AG04449 (cell line): ENCODE measurements at places on chromosomes 12 and 14.
A peak's percentile ranks its signal among the peaks of the same experiment; 100 is the strongest.

DNA sequence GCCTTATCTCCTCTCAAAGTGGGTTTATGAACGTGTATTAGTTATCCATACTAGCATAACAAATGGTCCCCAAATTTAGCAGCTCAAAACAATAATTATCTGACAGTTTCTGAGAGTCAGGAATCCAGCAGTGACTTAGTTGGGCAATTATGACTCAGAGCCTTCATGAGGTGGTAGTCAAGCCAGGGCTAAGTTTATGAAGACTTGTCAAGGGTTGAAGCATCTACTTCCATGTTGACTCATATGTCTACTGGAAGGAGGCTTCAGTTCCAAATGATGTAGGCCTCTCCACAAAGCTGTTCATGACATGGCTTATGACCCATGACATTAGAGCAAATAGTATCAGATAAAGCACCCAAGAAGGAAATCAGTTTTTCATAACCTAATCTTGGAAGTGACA is 73.2 kb downstream of the IPO8 start:
- DNase-seq: peak; percentile 10

- no peak for DNase-seq
Measured at GRCh38 chr12:120190985-120191480, 3.5 kb downstream of the GCN1 start.

- DNase-seq: no peak
Measured at GRCh38 chr12:109485201-109485600, 7.8 kb downstream of the UBE3B start.

DNA sequence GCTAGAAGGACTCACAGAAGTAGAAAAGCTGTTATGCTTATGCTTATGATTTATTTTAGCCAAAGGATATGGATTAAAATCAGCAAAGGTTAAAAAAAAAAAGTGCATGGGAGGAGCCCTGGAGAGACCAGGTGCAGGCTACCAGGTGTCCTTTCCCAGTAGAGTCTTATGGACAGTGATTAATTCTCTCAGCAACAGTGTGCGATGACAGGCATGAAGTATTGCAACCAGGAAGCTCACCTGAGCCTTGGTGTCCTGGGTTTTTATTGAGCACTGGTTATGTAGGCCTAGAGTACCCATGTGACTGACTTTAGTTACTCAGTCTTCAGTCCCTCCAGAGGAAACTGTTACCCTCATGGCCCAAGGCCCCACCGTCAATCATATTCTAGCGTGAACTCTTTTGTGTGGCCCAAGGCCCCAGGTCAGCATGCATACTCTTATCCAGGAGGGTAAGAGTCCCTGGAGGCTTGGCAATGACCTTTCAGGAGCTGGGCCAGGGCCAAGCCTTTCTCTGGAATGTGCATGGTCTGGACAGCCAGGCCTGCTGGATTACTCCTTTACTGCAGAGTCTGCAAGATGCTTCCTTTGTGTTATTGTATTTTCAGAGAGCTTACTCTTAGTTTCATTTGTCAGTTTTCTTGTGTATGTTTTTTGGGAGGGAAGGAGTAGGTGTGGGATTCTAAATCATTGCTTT is 69.6 kb upstream of the RD3L start:
- DNase-seq: no peak

GRCh38 chr12:41486718-41487117 is 298.6 kb downstream of the PDZRN4 start:
- peak; percentile 0 for DNase-seq

DNA sequence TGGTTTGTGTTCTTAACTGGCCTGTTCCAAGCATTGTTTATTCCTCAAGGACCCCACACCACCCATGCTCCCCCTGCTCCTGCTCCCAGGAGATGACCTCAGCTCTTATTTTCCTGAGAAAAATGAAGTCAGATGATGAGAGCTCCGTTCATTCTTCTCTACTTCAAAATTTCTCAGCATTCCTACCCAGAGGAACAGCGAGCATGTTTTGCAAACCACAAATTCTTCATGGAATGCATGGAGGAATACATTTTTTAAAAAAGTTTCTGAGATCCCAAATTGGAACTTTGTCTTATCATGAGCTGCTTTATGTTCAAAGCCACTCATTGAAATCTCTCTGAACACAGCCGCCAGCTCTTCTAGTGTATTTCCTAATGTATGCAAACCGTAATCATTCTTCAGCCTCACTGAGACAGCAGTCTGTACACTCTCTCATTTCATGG is 44.9 kb downstream of the SYNE2 start:
- DNase-seq: peak; percentile 61

GRCh38 chr12:79083181-79083580 is 218.6 kb downstream of the SYT1 start:
- no peak for DNase-seq

DNA sequence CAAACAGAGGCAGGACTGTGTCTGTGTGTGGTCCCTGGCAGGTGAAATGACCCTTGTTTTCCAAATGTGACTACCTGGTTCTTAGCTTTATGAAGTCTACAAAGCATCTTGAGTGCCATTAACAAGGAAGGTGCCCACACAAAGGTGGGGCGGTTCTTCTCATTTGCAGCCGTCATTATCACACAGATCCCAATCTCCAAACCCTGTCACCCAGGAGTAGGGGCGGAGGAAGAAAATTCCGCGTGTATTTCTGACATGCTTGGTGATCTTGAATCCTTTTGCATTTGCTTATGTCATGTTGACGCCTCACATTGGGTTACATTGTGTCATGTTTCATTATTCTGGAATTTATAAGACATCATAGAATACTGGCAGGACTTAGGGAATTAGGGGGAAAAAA is 277.3 kb downstream of the VRK1 start:
- DNase-seq: no peak

DNA sequence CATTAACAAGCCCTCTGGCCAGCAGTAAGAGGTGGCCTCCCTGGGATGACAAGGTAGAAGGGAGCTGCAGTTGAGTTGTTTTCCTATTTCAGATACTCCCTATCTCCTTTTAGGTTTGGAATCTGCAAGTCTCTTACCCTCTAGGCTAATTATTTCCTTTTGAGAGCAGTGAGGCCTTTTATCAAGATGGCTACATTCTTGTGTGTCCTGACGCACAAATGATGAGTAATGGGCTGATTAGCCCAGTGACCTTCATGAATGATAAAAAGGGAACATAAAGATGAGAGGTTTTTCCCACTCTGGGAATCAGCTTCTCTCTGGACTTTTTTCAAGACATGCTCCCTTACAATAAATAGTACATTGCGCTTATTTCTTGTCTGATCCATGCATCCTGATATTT is 22.9 kb downstream of the DYRK2 start:
- DNase-seq: peak; percentile 57

DNA sequence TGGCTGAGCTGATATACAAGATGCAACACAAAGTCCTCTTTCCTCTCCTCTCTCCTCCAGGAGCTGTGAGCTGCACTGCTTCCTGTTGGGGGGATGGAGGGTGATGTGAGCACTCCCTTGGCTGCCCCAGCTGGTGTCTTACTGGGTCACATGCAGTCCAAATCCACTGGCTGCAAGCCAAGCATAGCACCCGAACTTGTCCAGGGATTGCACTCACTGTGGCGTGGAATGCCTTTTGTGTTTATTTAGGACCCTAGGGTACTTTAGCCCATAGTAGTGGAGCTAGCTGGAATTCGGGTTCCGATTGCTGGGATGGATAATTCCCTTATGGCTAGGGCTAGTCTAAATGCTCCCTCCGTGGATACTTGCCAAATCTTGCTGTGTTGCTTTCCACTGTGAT is 424.9 kb upstream of the SYT1 start:
- no peak for DNase-seq

- DNase-seq: no peak
Measured at GRCh38 chr12:91722072-91722471, 423.6 kb downstream of the BTG1 start.

DNA sequence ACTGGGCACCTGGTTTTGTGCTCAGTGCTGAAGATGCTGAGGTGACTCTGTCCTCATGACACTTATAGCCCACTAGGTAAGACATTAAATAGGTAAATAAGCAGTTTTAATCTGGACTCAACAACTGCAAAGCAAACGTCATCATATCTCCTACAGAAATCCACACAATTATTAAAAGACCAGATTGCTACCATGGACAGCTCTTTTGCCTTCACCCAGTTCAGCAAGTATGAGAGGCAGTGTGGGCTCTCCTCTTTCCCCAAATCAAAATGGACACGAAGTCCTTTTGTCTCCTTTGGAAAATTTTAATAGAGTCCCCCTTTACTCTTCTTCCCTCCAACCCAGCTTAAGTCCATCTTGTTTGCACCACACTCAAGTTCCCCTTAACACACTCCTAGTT is 171.1 kb downstream of the RPAP3 start:
- no peak for DNase-seq

GRCh38 chr14:91878274-91878673 is 10.9 kb upstream of the TC2N start:
- DNase-seq: no peak

DNA sequence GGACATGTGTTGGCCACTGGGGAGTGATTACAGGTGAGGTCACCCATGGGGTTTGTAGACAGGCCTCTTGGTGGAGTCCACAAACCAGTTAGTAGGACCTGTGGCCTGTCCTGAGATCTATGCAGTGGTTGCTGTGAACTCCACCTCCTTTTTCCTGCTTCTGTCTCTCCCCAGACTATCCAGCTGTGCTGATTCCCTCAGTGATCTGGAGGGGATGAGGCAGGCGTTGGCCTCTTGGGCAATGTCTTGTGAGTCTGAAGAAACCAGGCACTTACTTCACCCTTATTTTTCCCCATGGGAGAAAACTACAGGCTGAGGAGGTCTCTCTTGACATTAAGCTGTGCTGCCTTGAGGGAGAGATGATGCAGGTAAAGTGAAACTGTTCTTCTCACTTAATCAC is 257.2 kb upstream of the PRICKLE1 start:
- DNase-seq: no peak

- no peak for DNase-seq
Measured at GRCh38 chr12:30201301-30202160, 417.8 kb upstream of the TMTC1 start.

DNA sequence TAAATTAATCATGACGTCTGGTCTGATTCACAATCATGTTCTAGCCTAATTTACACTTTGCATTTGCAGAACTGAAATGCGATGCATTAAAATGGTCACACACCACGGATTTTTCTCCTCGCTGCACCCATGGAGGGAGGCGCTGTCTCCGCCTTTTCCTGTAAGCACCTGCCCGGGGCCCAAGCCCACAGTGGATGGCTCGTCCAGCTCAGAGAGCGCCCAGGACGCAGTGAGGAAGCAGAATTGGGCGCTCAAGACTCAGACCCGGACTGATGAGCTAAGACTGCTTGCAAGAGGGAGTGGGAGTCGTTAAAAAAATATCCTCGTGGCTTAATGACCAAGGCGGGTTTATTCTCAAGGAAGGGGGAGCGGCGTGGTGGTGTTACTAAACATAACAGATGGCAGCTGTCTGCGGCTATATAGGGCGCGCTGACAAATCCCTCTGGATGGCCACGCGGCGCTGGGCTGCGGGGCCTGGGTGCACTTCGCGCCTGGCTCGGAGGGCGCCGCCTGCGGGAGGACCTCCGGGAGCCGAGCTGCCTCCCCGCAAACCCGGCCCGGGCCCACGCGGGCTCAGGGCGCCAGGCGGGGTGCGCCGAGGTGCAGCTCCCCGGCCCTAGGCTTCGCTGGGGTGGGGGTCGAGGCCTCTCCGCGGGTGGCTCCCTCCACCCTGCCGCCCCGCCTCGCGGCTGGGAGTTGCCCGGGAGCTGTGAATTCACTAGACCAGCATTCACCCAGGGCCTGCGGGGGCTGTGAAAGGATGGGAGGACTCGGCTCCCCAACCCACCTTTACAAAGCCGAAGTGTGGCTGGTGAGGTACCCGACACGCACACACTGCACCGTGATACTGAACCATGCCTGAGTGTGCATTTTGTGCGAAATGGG is 78.7 kb downstream of the PPM1A start:
- DNase-seq: no peak

GRCh38 chr12:121934309-121934664 is 15.9 kb downstream of the CFAP251 start:
- no peak for DNase-seq

DNA sequence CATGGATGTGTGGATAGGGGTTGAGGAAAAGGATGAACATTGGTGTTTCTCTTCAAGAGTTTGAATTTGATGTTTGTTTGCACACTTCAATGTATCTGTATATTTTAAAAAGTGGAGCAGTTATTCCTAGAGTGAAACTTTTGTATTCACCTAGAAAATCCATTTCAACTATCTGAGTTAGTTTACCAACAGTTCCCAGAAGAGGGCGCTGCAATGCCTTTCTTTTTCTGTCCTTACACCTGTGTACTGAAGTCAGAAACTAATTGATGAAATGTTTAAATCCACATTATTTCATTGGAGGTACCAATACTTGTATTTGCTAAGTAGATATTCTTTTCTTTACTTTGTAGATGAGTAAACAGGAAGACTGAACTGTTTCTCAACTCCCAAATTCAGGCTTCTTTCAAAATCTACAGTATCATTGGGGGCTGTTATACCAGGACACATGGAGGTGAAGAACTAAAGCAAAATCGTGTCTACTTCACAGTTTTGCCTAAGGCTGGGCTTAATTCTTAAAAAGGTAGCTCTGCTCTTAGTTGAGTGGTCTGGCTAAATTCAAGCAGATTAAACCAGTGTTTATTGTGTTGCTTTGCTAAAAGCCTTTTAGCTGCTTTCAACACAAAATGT is 26.6 kb upstream of the KLRB1 start:
- DNase-seq: no peak

DNA sequence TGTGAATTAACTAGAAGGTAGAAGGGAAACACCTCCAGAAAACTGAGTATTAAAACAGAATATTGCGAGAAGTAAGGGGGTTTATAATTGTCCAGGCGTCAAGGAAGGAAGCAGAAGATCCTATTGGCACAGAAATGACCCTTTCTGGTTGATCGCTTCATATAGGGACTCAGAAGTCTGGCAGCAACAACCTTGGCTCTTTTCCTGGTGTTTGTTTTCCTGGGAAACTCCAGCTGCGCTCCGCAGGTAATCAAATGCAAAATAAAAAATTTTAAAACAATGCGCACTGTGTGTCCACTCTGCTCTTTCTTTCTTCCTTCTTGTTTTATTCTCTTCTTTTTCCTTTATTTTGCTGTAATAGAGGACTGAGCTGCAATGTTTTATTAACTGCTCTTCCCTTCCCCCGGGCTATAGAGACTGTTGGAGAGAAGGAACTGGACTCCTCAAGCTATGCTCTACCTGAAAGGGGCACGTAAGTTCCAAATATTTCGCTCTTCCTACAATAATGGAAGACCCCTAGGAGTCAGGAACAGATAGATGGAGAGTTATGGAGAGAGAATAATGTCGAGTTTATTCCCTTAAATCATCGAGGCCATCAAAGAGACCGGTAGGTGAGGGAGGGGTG is 737 bp downstream of the SPX start:
- DNase-seq: no peak

DNA sequence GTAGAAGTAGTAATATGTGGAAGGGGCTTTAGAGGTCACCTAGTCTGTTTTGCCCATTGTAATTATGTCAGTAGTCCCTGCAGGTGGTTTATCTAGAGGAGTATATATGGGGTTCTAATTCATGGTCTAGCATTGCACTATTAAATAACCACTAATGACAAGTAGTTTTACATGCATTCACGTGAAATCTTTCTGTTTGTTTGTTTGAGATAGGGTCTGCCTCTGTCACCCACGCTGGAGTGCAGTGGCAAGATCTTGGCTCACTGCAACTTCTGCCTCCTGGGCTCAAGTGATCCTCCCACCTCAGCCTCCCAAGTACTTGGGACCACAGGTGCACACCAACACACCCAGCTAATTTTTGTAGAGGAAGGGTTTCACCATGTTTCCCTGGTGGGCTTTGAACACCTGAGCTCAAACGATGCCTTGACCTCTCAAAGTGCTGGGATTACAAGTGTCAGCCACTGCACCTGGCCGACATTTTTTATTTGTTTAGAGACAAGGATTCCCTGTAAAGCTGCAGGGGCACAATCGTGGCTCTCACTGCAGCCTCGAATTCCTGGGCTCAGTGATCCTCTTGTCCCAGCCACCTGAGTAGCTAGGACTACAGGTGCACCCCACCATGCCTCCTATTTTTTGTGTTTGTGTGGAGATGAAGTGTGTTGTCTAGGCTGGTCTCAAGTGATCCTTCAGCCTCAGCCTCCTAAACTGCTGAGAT is 12.0 kb upstream of the PSEN1 start:
- DNase-seq: no peak
